Activated naive CD4-positive, alpha-beta T cell treated with Interleukin-2 at 50 U/mL for 16 hours (primary cell): ENCODE measurements at places on chromosomes 1 and 21.

DNA sequence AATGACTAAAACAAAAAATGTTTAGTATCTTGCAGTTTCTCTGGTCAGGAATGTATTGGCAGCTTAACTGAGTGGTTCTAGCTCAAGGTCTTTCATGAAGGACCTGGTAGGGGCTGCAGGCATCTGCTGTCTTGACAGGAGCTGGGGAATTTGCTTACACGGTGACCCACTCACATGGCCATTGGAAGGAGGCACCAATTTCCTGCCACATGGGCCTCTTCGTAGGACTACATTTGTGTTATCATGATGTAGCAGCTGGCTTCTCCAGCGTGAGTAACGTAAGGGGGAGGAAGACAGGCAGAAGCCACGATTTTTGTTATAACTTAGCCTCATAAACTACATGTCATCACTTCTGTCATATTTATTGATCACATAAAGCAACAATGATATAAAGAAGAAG is 376.3 kb downstream of the AMY1C start:
- no peak for DNase-seq

DNA sequence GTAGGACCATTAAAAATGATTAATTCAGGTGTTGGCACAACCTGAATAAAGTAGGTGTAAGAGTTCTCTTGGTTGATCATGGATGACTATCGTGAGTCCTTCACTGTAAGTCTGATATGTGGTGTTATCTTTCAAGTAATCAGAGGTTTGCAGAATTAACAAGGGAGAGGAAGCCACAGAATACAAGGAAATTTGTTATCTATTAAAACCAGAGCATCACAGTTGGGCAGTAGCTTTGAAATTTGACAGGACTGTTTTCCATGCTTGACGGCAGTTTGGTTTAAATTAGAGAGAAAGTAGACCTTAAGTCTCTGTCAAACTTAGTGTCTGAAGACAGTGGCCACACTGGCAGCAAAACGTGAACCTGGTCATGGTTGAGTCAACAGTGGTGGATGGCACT is 139.5 kb upstream of the KCNK2 start:
- no peak for DNase-seq

DNA sequence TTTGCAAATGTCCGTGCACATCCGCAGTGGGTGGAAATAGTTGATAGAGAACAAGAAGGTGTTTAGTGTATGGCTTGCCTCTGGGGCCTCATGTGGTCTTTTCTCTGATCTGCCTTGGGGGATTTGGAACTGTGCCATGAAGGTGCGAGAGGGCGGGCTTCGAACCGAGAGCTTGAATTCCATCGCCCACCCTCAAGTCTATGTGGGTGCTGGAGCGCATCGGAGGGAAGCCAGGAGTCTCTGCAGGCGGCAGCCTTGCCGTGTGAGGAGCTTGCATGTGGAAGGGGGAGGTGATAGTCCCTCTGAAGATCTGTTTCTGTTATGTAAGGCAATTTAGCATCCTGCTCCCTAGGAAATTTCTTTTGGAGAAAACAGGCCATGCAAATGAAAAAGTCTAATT is 119.6 kb downstream of the HUNK start:
- no peak for DNase-seq

GRCh38 chr1:189500778-189501177 is 976.9 kb downstream of the BRINP3 start:
- DNase-seq = no peak

DNA sequence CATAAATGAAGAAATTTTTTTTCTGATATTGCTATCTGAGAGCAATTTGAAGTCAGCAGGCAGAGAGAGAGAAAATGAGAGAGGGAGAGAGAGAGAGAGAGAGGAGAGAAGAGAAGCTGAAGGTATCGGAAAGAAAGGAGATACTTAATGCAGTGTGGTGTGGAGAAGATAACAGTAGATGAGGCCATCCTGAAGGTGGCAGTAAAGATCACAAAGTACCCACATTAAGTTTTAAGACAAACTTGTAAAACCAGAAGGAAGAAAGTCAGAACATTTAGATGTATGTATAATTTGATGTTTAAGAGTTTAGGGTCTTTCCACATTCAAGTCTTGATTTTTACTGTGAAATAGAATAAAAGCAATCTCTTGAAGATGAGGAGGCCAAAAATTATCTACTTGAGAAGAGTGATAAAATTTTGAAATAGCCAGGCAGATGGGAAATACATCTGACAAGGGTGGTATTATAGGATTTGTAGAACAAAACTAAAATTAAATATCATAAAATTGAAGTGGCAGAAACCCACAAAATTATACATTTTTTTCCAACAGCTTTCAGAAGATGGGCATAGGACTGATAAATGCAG is 1753.4 kb downstream of the MRPL39 start:
- no peak for DNase-seq

- no peak for DNase-seq
These were observed 31.9 kb upstream of the COL6A2 start for GRCh38 chr21:46065914-46066551.
